ENCODE measurements at places on chromosomes 1 and 21.

- DNase-seq = no peak
Observed at GRCh38 chr1:168691541-168691940, 37.5 kb downstream of the DPT start.

- no peak for DNase-seq
Observed at GRCh38 chr1:53731779-53732305, 7.1 kb downstream of the GLIS1 start.

GRCh38 chr1:53878492-53879105, 11.0 kb downstream of the YIPF1 start:
- no peak for DNase-seq

DNA sequence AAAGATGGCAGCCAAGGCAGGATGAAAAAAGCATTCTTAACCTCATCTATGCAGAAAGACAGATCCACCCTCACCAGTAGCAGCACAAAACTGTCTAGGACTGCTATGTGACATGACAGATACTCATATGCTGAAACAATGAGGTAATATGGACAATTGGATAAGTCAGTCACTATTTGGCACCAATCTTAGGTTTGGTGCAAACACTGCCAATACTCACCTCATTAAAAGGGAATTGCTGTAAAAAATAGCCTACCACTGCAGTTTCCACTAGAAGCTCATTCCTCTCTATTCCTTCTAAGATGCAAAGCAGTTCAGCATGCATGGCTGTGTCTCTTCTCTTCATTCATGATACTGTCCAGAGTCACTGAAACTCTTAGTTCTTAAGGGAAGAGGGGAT, 91.7 kb downstream of the TBX15 start:
- DNase-seq = no peak

GRCh38 chr1:116508085-116508983, 62.5 kb downstream of the CD58 start:
- DNase-seq = no peak
